Thoracic aorta (tissue), 2 donors: ENCODE measurements at places on chromosomes 11 and 22.

- H3K36me3 ChIP-seq = no peaks in the 10 kb centered on the region
- H3K27me3 ChIP-seq = peaks cover 12% of the 10 kb centered on the region
- H3K4me3 ChIP-seq = no peak overlapping the region
These were observed 3.6 kb downstream of the RTN4RL2 start for GRCh38 chr11:57463671-57464538.

DNA sequence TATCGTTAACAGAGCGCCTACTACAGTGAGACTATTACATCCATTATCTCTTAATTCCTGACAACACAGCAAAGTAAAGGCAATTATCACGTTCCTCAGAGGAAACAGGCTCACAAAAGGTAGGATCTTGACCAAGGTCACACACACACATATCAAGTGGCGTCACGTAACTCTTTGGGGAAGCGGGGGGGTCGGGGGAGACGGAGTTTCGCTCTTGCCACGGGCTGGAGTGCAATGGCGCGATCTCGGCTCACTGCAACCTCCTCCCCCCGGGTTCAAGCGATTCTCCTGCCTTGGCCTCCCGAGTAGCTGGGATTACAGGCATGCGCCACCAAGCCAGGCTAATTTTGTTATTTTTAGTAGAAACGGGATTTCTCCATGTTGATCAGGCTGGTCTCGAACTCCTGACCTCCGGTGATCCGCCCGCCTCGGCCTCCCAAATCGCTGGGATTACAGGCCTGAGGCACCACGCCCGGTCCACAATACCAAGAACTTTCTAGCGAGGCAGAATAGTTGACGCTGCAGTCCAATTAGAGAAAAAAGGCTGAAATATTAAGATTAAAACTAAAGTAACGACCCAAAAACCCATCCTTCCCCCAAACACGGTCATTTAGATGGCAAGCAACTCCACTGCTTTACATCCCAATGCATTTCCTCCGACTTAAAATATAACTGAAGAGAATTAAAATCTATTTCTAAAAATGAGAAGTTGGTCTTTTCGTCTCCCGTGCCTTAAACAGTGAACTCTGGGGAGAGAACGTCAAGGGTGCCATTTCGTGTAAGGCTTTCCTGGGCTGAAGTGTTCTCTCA is 1.2 kb downstream of the DDX17 start:
- DNase-seq = no peak
- H3K4me3 ChIP-seq = peak overlapping the region; percentile 95
- peaks cover 5% of the 10 kb centered on the region for H3K36me3 ChIP-seq
- H3K27me3 ChIP-seq = no peaks in the 10 kb centered on the region
- peaks cover 20% of the 10 kb centered on the region for H3K4me1 ChIP-seq

DNA sequence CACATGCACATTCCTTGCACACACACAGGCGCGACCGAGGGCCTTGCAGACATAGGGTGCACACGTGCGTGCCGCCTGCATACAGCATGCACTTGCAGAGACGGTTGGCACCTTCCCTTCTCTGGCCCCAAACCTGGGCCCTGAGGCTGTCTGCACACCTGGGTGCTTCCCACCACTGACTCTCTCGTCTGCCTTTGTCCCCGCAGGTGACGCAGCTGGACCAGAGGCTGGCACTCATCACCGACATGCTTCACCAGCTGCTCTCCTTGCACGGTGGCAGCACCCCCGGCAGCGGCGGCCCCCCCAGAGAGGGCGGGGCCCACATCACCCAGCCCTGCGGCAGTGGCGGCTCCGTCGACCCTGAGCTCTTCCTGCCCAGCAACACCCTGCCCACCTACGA is 38.0 kb downstream of the CDKN1C start:
- no peak overlapping the region for H3K27ac ChIP-seq
- no peaks in the 10 kb centered on the region for H3K27me3 ChIP-seq
- no peak for DNase-seq
- no peaks in the 10 kb centered on the region for H3K4me1 ChIP-seq

DNA sequence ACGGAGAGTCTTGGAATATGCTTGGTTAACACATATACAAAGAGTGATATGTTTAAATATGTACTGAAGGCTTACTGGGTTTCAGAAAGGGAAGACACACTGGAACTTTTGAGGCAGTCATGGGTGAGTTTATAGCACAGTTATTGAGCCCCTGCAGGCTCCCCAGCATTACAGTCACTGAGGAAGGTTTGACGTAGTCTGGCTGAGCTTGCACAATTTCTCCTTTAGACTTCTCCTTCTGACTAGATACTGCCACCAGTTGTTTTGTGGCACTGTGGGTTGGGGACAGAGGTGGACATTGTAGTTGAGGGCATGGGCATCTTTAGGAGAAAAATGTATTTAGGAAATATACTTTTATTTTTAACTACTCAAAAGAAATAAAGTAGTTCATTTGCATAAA is 285.4 kb downstream of the C11orf87 start:
- no peak overlapping the region for H3K27ac ChIP-seq
- no peaks in the 10 kb centered on the region for H3K36me3 ChIP-seq
- H3K4me1 ChIP-seq = no peaks in the 10 kb centered on the region
- H3K27me3 ChIP-seq = no peaks in the 10 kb centered on the region
- no peak overlapping the region for H3K4me3 ChIP-seq
- DNase-seq = no peak

- H3K27me3 ChIP-seq = no peaks in the 10 kb centered on the region
- no peaks in the 10 kb centered on the region for H3K4me1 ChIP-seq
- no peak overlapping the region for H3K27ac ChIP-seq
- no peaks in the 10 kb centered on the region for H3K36me3 ChIP-seq
These were observed 39.8 kb downstream of the C11orf58 start for GRCh38 chr11:16778286-16778685.

GRCh38 chr11:109303342-109303741 is 118.6 kb upstream of the C11orf87 start:
- H3K4me3 ChIP-seq = no peak overlapping the region
- H3K4me1 ChIP-seq = no peaks in the 10 kb centered on the region
- H3K36me3 ChIP-seq = no peaks in the 10 kb centered on the region
- H3K27me3 ChIP-seq = no peaks in the 10 kb centered on the region
- DNase-seq = no peak
- no peak overlapping the region for H3K27ac ChIP-seq

DNA sequence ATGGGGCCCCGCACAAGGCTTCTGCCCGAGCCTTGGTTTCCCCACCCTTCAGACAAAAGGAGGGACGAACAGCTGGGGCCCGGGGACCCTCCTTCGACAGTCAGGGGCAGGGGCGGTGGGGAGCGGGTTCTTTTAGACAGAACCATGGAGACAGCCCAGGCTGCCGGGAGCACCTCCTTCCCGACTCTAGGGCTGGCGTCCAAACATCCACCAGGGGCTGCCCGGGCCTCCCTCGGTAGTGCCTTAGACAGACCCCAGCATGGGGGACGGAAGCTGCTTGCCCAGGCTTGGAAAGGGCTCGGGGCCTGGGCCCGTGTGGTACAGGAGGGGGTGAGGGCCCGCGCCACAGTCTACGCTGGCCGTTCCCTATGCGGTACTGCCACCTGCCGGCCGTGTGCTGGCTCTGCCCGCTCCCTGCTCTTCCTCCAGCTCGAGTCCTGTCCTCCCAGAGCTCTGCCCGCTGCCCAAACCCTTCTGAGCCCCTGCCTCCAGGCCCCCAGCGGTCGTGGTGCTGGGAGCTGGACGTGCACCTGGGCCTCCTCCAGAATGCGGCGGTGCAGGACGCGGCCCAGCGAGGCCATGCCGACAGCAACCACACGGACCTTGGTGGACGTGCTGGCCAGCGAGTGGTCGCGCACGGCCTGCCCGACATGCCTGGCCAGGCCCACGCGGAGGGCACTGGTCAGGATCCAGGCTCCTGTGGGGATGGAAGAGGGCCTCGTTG is 20.1 kb downstream of the TSSC4 start:
- H3K36me3 ChIP-seq = no peaks in the 10 kb centered on the region
- H3K4me1 ChIP-seq = no peaks in the 10 kb centered on the region
- no peak overlapping the region for H3K4me3 ChIP-seq
- no peak overlapping the region for H3K27ac ChIP-seq
- no peaks in the 10 kb centered on the region for H3K27me3 ChIP-seq

DNA sequence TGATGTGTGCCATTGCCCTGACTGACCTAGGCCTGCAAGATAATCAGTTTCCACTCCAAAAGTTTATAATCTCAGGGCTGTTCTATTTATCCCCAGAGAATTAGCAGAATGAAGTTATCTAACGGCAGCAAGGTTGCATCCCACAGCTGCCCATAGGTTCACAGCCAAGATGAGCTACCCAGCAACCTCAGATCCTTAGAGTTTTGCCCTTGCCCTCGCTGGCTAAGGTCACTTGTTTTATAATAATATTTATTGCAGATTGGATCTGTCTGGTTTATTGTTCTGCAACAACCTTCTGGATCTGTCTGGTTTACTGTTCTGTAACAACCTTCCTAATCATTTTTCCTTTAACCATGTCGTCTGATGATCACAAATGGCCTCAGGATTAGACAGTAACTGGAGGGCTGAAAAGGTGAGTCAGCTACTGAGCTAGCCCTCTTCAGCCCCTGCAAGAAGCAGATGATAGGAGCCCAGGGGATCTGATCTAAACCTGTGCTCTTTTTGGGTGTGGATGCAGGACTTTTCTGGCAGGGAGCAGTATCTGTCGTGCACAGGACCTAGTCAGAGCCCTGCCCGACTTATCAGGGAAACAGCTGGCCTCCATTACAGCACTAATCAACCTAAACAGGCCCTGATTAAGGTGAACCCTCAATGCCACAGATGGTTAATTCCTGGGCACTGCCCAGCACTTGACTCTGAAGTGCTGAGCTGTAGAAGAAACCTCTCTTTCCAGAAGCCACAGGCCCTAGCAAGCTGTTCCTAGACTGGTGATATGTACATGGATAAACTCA is 642.9 kb upstream of the KIRREL3 start:
- H3K4me3 ChIP-seq = no peak overlapping the region
- DNase-seq = no peak
- H3K36me3 ChIP-seq = no peaks in the 10 kb centered on the region
- H3K27me3 ChIP-seq = no peaks in the 10 kb centered on the region

GRCh38 chr11:38460429-38460828 is 1862.4 kb upstream of the RAG2 start:
- H3K36me3 ChIP-seq = no peaks in the 10 kb centered on the region
- H3K4me1 ChIP-seq = peaks cover 16% of the 10 kb centered on the region
- DNase-seq = no peak

DNA sequence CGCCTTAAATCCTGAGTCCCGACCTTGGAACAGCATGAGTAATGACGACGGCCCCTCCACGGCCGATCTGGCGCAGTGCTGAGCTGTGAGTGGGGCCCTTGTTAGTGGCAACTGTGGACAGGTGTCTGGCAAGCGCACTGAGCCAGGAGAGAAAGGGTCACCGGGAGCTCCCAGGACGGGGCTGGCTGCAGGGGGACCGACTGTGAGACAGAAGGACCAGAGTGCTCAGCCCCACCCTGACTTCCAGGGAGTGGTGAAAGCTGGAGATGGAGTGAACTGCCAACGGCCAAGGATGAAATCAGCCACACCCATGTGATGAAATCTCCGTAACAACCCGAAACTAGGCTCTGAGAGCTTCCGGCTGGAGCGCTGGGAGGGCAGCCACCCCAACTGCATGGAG is 228.6 kb downstream of the BRD1 start:
- no peaks in the 10 kb centered on the region for H3K4me1 ChIP-seq
- H3K27me3 ChIP-seq = no peaks in the 10 kb centered on the region

DNA sequence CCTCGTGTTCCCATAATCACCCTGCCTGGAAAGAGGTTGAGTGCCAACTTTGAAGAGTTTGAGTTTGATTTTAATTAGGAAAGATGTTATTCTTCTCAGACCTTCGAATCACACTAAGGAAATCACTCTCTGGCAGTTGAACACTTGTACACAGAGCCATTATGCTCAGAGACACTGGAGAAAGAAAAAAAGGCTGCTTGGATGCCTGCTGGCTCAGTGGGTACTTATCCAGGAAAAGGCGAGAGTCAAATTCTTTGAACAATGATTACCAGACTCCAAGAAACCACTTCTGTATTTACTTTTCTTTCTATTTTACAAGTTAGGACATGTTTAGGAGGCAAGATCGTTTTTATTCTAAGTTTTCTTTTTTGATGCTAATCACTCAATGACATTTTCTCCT is 438.5 kb upstream of the FAT3 start:
- H3K4me3 ChIP-seq = no peak overlapping the region
- no peaks in the 10 kb centered on the region for H3K36me3 ChIP-seq
- no peaks in the 10 kb centered on the region for H3K4me1 ChIP-seq
- H3K27me3 ChIP-seq = no peaks in the 10 kb centered on the region
- H3K27ac ChIP-seq = no peak overlapping the region
- DNase-seq = no peak

DNA sequence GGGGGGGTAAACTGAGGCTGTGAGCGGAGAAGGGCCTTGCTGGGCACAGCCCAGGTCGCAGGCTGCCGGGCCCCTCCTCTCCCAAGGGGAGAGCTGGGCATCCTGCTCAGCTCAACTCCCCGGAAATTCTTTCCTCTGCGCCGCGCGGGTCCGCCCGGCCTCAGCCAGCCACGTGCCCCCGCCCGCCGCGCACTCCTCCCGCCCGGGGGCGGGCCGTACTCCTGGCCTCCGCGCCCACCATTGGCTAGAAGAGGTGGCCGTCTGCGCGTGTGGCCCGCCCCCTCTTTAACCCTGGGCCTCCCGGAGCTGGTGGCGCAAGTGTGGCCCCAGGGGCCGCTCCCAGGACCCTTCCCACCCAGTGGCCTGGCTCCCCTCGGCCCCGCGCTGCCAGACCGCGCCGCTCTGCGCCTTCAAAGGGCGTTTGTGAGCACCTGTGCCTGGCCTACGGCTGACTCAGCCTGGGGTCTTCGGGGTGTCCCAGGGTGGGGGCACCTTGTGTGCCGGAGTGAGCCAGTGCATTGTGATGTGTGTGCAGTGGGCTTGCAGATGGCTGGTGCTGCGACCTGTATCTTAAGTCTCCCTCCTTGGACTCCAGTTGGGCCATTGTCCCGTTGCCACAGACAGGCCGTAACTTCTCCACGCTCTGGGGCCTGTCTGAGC is 2.0 kb downstream of the MRGPRF start:
- H3K36me3 ChIP-seq = peaks cover 21% of the 10 kb centered on the region
- H3K27ac ChIP-seq = peak overlapping the region; percentile 95
- no peaks in the 10 kb centered on the region for H3K27me3 ChIP-seq
- peak overlapping the region; percentile 81 for H3K4me3 ChIP-seq

- no peak overlapping the region for H3K27ac ChIP-seq
- no peaks in the 10 kb centered on the region for H3K4me1 ChIP-seq
- no peak overlapping the region for H3K4me3 ChIP-seq
- no peaks in the 10 kb centered on the region for H3K36me3 ChIP-seq
- no peaks in the 10 kb centered on the region for H3K27me3 ChIP-seq
- DNase-seq = no peak
These were observed 16.3 kb upstream of the OR56B1 start for GRCh38 chr11:5719703-5720495.

GRCh38 chr11:36142439-36142838 is 146.8 kb downstream of the COMMD9 start:
- no peaks in the 10 kb centered on the region for H3K27me3 ChIP-seq
- no peak overlapping the region for H3K27ac ChIP-seq
- no peak for DNase-seq
- no peak overlapping the region for H3K4me3 ChIP-seq
- H3K4me1 ChIP-seq = no peaks in the 10 kb centered on the region
